ENCODE measurements at places on chromosomes 7 and 10. TPM values are rescaled to one million over a fixed set of nuclear protein-coding genes. Genes with fewer than 3 reads are reported as not detected.
A peak's percentile ranks its signal among the peaks of the same experiment; 100 is the strongest.

The RNF133 gene
- 9.1 TPM for total RNA-seq

- no peak for DNase-seq
Measured at GRCh38 chr10:91875779-91876178, 33.5 kb downstream of the FGFBP3 start.

GRCh38 chr10:6416892-6417512 lies 163.1 kb downstream of the PRKCQ start:
- no peak for DNase-seq

DNA sequence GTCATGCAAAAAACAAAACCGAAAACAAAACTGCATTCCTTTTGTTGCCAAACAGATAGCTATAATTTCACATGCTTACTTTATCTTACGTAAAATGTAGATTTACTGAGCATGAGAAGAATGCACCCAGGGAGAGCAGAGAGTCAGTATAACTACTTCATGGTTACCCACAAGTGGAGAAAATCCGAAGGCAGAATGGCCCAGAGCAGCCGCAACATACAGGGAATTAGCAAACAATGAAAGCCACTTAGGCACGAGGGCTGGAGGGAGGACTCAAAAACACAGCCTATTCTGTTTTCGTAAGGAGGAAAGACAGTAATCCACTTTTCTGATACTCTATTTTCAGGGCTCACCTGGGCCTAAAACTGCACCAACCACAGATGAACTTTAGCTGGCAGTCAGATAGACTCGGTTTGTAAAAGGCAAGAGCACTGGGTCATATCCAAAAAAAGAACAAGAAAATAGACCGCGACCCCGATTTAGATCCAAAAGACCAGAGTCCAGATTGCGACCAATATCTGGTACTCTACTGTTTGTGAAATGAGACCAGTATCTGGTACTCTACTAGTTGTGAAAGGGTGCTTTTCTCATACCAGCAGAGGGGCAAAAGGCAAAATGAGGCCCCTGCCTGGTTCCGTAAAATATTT lies 1.3 kb downstream of the ITPRIP start:
- DNase-seq = peak; percentile 69

The FLNC gene
- 13.3 TPM for total RNA-seq

The NRCAM gene
- 32.4 TPM for total RNA-seq

GRCh38 chr7:65971021-65971420 lies 11.0 kb downstream of the GUSB start:
- DNase-seq = no peak

DNA sequence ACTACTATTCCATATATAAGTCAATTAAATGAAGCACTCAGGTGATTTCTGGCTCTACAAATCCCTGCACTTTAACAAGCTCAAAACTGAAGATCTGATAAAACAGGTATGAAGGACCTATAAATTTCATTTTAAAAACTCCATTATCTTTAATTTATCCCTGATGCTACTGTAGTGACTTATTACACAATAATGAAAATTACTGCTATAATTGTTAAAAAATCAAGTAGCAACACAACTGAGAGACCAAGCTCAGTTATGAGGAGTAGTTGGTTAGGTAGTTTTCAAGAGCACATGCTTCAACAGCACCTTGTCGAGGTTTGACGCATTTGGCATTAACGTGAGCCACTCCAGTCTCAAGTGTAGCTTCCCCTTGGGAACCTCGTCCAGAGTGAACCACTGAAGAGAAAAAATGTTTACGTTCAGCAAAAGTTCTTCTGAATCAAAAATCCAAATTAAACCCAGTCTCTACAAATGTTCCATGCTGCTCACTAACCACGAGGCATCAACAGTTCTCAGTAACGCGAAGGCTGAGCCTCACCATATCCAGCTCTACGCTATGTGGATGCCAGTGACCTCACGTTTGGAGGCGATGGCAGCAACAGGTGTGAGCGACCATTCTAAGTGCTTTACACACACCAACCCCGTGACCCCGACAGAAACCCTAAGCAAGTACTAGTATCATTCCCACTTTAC lies 55.3 kb upstream of the NCAPG2 start:
- DNase-seq = peak; percentile 11

DNA sequence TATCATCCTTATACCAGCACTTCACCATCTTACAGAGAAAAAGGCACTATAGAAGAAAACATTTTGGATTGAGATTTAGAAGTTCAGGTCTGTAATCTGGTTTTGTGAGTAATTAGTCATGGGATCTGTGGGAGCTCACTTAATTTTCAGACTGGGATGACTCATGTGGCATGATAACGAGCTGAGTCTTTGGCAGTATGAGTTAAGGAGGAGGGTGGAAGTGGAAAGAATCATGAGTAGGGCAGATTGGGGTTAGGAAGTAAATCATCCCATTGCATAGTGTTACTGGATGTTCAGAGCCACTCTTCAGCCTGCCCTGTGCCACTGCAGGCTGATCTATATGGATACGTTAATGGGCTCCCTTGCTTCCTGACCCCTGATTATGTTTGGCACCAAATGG lies 64.9 kb downstream of the ZNF92 start:
- DNase-seq = no peak

DNA sequence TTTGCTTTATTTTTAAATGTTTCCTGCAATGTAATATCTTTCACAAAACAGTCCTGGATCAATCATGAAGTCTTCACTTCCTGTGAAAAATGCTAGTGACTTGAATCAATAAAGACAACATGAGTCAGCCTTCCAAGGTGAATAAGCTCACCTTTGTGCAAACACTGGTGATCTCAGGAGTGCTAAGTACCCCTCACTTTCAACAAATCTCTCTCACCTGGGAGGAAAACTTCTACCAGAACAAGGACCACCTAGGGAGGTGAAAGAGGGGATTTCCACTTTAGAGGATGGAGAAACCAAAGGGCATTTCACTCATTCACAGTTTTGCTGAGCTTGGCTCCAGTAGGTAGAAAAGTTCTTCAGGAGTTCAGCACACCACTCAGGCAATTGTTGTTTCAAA lies 64.8 kb downstream of the CALD1 start:
- DNase-seq = no peak

GRCh38 chr10:122498521-122498920 lies 37.2 kb downstream of the HTRA1 start:
- no peak for DNase-seq

GRCh38 chr10:34667177-34667576 lies 147.9 kb downstream of the PARD3 start:
- no peak for DNase-seq

DNA sequence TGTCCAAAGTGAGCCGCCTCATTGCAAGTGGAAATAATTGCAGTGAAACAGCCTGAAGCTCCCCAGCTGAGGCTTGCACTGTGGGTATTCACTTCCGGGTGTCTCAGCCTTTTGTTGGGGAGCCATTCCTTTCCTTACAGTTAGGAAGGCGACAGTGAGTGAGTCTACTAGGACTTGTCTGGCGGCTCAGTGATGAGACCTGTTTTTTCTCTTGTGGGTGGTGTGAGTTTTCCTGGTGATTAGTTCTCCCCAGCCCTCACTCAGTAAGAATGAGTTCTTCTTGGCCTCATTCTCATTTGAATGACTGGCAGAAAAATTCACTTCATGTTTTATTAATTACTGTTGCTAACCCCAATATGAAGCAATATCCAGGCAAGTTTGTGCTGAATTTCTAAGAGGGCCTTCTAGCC lies 2.6 kb downstream of the PGAM1 start:
- no peak for DNase-seq

- DNase-seq = no peak
Measured at GRCh38 chr10:18984531-18984930, 64.1 kb upstream of the MALRD1 start.

DNA sequence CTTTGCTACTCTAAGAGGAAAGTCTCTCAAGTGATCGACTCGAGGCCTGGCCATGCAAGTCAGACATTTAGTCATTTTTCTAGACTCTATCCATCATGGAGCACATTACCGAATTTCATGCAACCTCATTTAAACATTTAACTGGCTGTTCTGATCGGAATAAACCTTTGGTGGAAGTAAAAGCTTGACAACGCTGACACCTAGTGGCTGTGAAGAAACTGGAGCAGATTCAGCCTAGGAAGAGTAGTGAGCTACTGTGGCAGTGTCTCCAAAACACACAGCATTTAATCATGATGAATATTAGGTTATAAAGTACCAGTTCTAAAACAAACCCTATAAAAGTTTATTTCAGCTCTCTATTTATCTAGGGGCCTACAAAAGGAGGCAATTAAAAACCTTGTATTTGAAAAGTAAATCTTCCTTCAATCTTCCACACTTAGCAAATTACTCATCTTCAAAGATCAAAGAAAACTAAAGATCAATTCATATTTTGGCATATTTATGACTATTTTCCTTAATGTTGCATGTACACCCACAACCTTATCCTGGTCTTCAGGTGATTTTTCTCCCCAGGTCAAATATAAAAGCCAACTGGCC lies 175.0 kb downstream of the CTNNA3 start:
- DNase-seq = peak; percentile 73

DNA sequence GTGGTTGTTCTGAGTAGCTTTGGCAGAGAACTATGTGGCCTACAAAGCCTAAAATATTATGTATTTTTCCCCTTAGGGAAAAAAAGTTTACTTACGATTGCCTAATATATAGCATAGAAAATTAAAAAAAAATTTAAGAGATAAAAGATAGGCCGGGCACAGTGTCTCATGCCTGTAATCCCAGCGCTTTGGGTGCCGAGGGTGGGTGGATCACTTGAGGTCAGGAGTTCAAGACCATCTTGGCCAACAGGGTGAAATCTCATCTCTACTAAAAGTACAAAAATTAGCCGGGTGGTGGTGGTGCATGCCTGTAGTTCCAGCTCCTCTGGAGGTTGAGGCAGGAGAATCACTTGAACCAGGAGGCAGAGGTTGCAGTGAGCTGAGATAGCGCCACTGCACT lies 439.2 kb upstream of the KLF6 start:
- no peak for DNase-seq

DNA sequence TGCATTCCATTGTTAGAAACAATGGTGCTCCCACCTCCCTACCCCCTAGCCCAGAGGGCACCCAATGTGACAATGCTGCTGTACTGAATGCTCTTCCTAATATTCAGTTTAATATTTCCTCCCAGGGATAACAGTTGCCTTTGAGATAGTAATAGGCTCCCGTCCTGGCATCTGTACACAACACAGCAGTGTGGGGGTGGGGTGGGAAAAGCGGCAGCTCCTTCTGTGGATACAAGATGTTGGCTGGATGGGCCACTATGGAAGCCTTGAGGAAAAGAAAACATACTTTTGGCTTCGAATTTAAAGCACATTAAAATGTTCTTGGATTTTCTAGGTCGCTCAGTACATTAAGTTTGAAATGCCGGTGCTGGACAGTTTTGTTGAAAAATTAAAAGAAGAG lies 9.2 kb upstream of the ZNF22 start:
- DNase-seq = peak; percentile 67

The GARIN1A gene
- total RNA-seq = 0.48 TPM

DNA sequence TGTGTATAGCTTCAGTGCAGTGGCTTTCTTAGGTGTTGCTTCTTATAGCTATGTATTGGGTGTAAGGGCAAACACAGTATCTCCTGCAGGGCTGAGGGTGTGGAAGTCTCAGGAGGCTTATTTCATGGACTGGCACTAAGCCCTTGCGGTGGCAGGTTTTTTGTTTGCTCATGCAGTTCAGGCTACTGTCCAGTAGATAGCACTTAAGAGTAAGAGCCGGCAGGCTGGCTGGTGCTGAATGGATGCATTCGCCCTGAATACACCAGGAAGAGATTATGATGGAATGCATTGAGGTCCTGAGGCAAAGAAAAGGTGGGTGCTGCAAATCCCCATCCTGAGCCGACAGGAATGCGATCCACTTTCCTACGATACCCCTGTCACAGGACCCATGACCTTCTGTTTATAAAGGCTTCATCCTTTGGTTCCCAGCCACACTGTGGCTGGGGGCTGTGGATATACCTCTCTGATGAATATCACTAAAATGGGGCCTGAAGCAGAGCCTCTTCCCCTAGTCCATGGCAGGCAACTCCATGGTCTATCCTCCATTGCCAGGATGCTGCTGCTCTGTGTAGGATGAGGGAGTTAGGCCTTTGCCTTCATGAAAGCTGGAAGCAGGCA lies 44.9 kb downstream of the ANXA8 start:
- DNase-seq = peak; percentile 16

DNA sequence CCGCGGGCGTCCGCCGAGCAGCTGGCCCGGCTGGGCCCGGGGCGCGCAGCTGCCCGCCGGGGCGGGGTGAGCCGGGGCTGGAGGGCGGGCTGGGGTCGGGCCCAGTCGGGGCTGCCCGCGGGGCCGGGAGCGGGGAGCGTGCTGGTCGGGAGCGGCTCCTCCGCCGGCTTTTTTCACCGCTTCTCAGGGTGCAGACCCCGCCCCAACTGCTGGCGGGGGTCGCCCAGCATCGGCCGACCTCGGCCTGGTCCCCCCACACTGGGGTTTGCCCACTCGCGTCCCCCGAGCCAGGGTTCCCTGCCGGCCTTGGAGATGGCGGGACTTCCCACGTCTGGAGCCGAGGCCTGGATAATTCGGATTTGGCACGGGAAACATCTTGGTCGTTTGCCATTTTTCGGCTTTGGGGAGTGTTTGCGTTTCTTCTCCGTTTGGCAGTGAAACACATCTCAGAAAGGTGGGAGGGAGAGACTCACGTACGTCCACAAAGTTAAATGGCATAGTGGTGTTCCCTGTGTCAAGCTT lies 432 bp downstream of the TMEM248 start:
- peak; percentile 78 for DNase-seq

DNA sequence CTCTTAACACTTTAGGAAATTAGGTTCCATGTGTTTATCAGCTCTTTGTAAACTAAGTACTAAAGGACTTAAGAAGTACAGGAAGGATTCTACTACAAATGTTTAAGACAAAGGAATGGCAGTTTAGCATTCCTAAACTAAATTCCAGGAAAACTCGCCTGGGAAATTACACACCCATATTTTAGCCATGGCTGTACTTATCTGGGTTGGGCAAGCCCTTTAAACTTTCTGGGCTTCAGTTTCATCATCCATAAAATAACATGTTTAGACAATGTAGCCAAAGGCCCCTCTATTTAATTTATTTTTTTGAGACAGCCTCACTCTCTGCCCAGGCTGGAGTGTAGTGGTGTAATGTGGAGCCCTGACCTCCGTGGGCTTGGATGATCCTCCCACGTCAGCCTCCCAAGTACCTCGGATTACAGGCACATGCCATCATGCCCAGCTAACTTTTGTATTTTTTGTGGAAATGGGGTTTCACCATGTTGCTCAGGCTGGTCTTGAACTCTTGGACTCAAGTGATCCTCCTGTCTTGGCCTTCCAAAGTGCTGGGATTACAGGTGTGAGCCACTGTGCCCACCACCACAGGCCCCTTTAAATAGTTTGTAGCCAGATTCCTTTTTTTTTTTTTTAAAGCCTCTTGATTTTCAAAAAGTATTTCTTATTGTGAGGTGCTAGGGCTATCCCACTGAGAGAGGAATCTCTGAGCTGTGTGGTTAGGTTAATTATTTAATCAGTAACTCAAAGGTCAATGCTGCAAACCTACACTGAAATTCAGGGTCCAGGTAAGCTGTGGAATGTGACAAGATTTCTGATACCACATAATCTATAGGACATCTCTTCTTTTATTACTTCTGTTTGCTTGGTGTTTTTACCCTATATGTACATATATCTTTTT lies 32.1 kb downstream of the TMEM60 start:
- no peak for DNase-seq
